ENCODE measurements at places on chromosomes 1 and 21. TPM values are rescaled to one million over a fixed set of nuclear protein-coding genes. Genes with fewer than 3 reads are reported as not detected.
A peak's percentile ranks its signal among the peaks of the same experiment; 100 is the strongest.

Gene FBXO2
- 4.3 TPM for total RNA-seq

- no peak for DNase-seq
These were observed 11.3 kb downstream of the WNT3A start for GRCh38 chr1:228018125-228018398.

DNA sequence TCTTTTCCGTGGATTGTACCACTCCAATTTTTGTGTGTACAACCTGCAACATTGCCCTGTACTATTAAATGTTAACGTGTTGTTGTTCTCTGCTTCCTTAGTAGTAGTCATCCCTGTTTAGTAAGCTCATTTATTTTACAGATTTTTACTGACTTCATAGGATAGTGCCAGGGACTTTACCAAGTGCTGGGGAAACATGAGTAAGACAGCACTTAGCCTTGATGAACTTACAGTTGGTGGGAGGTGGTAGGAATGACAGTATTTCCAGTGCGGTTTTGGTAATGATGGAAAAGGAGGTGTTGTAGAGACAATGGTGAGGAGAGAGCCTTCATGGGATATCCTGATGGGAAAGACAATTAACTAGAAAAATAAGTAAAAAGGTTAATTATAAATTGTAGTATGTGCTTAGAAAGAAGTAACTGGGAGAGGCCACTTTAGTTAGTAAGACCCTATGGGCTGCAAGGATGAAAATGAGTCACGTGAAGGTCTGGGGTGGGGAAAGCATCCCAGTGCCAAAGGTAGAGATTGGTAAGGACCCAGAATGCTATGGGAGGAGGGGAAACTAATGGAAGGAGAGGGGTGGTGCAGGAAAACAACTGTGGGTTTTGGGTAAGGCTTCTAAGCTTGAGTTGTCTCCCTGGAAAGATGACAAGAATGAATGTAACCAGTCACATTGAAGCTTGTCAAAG lies 1.7 kb downstream of the RLF start:
- no peak for DNase-seq

DNA sequence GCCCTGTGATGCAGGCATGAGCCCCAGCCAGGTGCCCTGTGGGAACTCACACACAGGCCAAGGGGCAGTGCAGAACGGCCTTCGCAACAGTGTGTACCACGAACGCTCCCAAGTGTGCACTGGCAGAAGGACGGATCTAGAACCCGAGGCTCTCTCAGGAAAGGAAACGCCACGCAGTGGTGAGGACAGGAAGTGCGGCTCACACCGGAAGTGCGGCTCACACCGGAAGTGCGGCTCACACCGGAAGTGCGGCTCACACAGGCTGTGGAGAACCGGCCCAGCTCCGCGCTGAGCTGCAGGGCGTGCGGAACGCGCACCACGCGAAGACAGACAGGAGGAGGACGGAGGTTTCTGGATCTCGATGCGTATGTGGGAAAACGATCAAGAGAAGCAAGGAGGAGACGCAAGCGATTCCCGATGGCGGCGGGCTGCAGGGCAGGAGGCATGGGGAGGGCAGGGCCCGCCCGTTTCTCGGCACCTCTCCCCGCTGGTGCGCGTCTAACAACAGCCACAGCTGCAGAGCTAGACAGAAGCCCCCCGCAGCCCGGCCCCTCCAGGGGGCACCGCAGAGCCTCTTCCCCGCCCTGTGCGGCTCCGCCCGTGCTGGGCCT lies 35.9 kb upstream of the TMEM52 start:
- no peak for DNase-seq

- DNase-seq: no peak
These were observed 333.1 kb upstream of the CHRM3 start for GRCh38 chr1:239053279-239053678.

DNA sequence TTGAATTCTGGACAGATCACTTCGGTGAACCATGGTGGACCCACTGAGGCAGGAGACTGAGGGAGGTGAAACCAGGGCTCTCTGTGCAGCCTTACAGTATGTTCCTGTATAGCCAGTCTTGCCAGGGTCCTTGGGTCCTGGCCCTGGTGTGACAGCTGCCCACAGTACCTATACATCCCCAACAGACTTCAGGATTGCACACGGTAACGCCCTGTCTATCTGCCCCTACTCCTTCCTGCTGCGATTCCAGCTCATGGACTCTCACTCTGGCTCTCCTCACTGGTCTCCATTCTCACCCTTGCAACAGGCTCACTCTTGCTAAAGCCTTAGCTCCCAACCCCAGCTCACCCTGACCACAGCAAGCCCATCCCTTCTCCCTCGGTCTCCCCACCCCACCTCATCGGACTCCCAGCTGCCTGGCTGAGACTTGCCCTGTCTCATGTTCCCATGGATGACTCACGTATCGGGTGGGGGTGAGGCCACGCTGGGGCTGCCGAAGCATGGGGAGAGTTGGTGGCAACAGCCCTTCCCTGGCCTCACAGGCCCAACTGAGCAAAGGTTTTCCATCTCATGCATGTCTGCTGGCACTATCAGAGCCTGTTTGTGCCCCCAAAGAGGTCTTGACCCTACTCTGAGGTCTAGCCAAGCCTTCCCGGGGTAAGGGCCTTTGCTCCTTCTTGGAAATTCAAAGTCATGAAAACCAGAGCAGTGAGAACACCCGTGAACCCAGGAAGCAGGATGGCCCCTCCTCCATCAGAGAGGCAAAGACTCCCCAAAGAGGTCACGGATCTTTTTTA lies 7.1 kb downstream of the PHLDA3 start:
- peak; percentile 99 for DNase-seq
